ENCODE measurements at places on chromosomes 2 and 18.

DNA sequence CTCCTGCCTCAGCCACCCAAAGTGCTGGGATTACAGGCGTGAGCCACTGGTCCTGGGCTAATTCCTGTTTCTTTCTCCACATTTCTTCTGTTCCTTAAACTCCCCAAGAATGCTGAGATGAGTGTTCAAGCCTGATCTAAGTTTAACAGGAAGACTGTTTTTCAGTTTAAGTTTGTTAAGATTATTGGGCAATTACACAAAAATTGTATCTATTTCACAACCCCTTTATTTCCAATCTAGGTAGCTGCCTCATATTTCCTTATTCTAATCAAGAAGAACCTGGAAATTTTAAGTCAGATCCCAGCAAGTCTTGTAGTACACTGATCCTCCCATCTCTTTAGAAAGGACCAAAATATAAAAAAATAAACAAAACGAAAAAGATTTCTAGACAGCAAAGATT is 11.7 kb downstream of the SFT2D3 start:
- no peak for DNase-seq

DNA sequence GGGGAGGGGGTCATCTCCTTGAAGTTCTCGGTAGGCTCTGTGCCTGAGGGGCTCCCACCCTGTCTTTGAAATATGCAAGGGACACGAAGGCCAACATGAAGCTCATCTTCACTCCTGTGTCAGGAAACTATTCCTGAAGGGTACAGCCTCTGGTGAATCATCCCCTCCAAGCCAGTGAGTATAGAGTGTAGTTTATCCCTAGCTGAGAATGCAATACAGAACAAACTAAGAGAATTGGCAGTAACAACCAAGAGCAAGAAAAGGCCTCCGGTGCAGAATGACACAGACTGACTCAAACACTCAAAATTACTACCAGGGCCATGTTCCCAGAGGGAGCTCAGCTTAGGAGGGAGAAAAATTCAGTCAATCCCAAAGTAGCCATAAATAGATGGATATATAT is 413.3 kb downstream of the BCL11A start:
- peak; percentile 26 for DNase-seq

DNA sequence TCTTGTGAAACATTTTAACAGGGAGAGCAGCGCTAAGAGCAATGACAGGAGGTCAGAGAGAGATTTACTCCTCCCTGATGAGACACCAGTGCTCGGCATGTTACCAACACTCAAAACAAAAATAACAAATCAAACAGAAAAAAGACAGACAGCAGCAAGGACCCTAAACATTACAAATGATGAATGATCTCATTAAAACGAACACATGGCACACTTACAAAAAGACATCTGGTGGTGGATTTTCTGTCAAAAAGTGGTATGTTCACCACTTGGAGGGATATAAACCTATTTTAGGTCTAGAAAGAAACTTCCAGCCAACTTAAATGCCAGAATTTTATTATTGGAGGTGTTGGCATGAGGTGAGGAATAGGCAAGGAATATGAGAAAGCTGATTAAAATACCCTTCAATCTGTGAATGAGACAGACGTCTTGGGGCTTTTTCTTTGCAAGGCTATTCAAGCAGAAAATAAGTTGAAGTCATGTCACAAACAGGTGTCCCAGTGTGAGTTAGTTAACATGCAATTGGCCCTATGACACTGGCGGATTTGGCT is 112.8 kb downstream of the PRELID3A start:
- peak; percentile 20 for DNase-seq

DNA sequence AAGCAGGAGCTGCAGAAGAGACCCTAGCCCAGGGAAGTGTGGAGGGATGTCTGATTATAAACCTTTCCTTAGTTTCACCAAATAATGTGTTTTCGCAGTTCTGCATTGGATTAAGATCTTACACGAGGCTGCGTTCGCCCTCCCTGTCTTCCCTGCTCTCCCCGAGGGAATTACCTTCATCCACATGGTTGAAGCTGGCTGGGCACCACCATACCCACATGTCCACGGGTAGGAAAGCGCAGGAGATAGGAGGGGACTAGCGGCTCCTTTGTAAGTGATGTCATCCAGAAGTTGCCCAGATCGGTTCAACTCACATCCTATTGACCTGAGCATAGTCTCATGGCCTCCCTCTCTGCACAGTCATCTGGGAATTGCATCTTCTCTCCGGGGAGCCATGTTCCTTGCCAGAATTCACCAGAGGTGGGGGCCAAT is 1.1 kb downstream of the TTL start:
- no peak for DNase-seq

DNA sequence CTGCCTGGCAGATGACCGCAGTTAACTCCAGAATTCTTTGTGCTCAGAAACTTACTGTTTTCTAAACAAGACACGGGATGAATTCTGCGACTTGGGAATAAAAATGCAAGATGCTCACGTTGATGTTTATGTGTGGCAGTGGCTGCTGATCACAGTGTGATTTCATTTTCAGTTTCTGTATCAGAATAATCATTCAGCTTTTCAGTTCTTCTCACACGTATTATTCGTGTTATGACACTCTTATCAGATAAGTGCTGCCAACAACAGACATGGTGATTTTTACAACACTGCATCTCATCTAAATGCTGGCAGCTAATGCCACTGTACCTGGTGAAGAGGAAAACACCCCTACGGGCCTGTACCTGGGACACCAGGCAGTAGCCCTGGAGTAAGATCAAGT is 272.9 kb upstream of the REV1 start:
- DNase-seq: no peak

DNA sequence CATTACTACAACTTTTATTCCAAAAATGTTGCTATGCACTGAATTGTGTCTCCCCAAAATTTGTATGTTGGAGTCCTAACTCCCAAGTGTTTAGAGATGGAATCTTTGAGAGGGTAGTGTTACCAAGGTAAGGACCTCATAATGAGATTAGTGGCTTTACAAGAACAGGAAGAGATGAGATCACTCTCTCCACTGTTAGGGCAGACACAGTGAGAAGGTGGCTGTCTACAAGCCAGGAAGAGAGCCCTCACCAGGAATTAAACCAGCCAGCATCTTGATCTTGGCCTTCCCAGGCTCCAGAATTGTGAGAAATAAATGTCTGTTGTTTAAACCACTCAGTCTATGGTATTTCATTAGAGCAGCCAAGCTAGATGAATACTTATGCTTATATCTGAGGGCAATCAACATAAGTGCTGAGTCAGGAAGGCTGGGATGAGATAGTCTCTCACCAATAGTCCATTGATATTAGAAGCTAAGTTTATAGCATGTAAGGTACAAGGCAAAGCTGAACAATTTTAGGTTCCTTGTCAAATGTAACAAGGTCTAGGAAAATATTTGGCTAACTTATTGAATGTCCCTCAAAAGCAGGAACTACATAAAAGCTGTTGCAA is 317.6 kb upstream of the REG3G start:
- no peak for DNase-seq

DNA sequence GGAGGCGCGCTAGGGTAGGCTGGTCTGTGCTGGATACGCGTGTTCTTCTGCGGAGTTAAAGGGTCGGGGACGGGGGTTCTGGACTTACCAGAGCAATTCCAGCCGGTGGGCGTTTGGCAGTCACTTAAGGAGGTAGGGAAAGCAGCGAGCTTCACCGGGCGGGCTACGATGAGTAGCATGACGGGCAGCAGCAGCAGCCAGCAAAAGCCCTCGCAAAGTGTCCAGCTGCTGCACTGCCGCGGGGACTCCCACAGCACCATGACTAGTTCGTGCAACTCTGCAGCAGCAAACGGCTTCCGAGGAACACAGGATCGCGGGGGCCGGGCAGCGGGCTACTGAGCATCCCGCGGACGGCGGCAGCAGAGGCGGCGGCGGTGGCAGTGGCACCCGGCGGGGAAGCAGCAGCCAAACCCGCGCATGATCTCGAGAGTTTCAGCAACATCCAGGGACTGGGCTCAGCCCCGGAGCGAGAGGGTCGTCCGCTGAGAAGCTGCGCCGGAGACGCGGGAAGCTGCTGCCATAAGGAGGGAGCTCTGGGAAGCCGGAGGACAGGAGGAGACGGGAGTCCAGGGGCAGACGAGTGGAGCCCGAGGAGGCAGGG is 368 bp downstream of the TMEFF2 start:
- DNase-seq: no peak

- no peak for DNase-seq
Measured at GRCh38 chr2:172249334-172249733, 146.6 kb upstream of the DLX2 start.

GRCh38 chr2:17442334-17442733 is 75.9 kb downstream of the RAD51AP2 start:
- DNase-seq: no peak

- no peak for DNase-seq
Measured at GRCh38 chr2:184452907-184453306, 145.4 kb upstream of the ZNF804A start.

- no peak for DNase-seq
Measured at GRCh38 chr2:27887111-27887510, 3.1 kb downstream of the RBKS start.

- no peak for DNase-seq
Measured at GRCh38 chr2:98020516-98020915, 24.8 kb upstream of the TMEM131 start.

DNA sequence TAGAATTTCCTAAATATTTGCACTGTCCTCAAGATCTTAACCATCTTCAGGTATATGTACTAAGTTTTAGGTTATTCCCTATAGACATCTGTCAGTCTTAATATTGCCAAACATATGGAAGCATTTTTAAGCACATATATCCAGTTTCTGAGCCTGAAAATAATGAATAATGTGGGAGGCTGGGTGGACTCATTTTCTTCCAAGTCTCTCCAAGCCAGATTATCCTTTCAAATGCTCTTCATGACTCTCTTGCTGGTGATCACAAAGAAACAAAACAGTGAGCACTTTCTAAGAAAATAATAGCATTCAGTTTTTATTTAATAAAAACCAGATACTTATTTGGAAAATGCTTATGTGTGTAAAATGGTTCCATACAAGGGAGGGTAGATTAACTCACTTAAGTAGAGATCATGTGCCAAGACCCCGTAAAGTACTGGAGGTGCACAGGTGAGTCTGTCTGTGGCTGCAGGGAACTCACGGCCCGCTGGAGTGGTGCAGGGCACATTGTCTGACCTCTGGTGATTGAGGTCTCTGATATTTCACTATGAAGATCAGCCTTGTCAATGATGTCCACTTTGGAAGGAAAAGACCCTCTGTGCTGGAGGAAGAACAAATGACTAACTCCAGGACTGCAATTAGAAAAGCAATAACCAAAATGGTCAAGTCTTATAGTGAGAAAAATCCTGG is 161.6 kb downstream of the TMEM18 start:
- no peak for DNase-seq
